ENCODE measurements at places on chromosomes 4 and X. TPM values are rescaled to one million over a fixed set of nuclear protein-coding genes. Genes with fewer than 3 reads are reported as not detected.

The MSANTD1 gene
- total RNA-seq: 2.6 TPM

The F8A2 gene
- not detected for total RNA-seq

The GPR82 gene
- total RNA-seq: not detected

The NXF2 gene
- total RNA-seq: 1.4 TPM

DNA sequence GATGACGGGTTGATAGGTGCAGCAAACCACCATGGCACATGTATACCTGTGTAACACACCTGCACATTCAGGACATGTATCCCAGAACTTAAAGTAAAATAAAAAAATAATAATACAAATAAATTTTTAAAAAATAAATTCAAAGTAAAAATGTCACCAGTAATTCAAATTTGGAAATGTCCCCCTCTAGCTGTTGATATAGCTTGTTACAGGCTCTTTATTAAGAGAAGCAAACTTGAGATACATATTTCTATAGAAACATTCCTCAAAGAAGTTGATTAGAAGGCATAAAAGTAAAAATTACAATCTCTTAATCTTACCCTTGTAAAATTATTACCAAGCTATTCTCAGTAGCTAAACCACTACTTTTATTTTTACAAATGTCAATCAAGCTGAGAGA lies 1397.0 kb downstream of the FAM133A start:
- no peak for DNase-seq

DNA sequence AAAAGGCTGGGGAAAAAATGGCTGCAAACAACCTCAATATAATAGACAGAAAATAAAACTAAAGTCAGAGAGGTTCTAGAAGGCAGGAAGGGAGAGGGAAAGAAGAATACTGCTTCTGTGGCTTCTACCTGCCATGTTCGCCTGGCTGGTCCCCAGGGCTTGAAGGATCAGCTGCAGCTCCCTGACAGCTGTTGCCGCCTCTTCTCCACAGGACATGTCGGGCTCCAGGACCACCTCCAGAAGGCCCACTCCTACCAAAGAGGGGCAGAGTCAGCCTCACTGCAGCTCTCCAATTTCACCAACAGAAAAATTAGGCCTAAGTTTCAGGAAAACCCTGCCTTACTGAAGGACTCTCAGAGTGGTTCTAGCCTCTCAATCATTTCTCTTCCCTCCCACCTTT lies 44.9 kb downstream of the GATB start:
- DNase-seq: peak; percentile 40

- no peak for DNase-seq
Measured at GRCh38 chr4:16129336-16129735, 45.5 kb upstream of the PROM1 start.

DNA sequence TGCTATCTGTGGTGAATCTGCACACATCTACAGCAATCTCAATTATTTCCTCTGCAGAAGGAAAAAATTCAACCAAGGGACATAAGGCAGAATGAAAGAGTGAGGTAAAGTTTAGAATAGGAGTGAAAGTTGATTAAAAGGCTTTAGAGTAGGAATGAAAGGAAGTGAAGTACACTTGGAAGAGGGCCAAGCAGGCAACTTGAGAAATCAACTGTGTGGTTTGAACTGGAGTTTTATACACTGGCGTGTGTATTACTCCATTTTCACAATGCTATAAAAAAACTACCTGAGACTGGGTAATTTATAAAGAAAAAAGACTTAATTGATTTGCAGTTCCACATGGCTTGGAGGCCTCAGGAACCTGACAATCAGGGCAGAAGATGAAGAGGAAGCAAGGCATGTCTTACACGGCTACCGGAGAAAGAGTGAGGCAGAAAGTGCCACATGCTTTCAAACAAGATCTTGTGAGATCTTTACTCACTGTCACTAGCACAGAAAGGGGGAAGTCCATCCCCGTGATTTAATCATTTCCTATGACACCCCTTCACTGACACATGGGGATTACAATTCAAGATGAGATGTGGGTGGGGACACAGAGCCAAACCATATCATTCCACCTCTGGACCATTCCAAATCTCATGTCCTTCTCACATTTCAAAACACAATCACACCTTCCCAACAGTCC lies 234.8 kb downstream of the IL15 start:
- DNase-seq: no peak

- DNase-seq: no peak
Measured at GRCh38 chr4:164571593-164572390, 182.1 kb upstream of the SMIM31 start.

DNA sequence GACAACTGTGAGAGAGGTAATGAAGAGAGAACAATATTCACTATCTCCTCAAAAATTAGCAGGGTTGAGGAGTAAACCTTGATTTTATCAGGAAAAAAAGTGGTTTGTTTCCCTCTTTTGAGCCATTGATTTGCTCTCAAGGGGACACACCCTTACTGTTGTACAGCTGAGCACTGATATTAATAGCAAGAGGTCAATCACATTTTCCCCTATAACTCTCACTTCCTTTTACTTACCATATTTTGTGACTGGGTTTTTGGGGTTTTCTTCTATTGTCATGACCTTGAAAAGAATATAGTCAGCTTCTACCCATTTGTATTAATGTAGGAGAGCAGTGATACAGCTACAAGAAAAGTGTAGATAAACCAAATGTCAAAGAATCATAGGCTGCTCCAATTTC lies 70.2 kb upstream of the LONRF3 start:
- no peak for DNase-seq

DNA sequence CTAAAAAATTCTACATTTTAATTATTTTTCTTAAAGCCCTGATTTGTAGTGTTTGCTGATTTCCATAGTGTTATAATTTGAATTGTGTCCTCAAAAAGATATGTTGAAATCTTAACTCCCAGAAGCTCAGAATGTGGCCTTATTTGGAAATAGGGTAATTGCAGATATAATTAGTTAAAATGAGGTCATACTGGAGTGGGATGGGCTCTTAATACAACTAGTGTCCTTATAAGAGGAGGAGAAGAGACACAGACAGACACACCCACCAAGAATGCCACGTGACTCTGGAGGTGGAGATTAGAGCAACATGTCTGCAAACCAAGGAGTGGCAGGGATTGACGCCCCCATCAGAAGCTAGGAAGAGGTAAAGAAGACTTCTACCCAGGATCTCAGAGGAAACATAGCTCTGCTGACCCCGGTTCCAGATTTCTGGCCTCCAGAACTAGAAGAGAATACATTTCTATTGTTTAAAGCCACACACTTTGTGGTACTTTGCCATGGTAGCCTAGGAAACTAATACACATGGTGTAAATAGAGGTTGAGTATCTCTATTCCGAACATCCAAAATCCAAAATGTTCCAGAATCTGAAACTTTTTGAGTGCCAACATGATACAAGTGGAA lies 70.5 kb upstream of the IRF2 start:
- no peak for DNase-seq

DNA sequence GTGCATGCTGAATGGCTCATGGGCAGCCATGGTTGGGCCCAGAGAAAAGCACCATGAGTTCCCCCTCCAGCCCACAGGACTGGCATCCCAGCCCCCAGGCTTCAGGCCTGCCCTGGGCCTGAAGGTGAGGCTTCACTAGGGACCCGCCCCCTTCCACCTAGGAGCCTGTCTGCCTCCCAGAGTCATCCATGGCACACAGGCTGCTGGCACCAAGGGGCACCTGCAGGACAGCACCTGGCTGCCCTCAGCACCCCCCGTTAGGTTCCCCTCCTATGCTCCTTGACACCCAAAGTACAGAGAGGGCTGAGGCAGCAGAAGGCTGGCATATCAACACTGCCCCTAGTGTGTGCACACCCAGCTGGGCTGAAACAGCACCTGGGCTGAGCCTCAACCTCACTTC lies 566.7 kb upstream of the PCDH7 start:
- no peak for DNase-seq

- DNase-seq: peak; percentile 60
Measured at GRCh38 chr4:56655209-56655626, 25.9 kb downstream of the HOPX start.

GRCh38 chr4:153465615-153466080 lies 512 bp upstream of the TMEM131L start:
- DNase-seq: peak; percentile 41

Data from glutamatergic neuron (in vitro differentiated cells).